ENCODE measurements at places on chromosomes 2 and 18.

- no peak for DNase-seq
Measured at GRCh38 chr2:55115761-55116597, 65.7 kb upstream of the RTN4 start.

DNA sequence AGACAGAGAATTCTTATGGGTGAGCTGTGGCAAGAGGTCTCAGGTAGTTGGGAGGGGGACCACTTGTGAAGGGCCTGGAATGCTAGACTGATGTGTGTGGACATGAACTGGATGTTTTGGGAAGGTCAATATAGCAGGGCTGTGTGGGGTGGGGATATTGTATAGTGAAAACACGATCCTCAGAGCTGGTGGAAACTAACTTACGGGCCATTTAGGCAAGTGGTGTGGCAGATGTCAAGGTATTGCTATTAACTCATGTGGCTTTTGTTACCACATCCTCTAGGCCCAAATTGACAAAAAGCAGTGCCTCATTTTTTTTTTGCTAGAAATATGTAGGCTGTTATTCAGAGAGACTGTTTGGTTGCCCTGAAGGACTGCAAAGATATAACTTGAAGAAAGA lies 8.0 kb upstream of the GALNT1 start:
- DNase-seq, result no peak

DNA sequence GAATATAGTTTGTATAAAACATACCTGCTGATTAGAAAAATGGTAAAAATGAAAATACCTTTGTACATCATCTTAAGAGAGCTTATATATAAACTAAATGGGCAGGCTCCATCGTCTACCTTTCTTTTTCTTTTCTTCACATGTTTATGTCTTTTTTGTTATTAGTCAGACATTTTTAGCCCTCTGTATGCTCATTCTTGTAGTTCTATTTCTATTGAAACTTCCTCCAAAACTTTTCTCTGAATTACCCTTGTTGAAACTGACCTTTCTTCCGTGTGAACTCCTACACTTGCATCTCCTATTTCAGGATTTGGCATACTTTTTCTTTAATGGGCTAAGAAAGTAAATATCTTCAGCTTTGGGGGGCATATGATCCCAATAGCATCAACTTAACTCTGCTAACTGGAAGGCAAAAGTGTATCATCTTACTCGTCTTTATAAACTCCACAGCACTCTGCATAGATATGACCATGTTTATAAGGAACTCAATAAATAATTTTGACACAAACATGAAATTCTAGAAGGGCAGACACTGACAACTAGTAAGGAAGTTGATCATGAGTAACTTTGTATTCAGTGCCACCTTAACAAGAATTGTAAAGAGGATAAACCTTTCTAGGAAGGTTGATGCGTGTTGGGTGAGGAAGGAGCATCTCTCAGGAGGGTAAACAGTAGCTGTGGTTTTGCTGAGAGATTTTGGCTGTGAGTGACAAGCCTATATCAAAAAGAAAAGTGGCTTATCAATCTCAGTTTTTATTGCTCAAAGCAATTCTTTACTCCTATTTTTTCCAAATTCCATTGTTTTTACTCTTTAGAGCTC lies 127.6 kb downstream of the PIK3C3 start:
- no peak for DNase-seq

DNA sequence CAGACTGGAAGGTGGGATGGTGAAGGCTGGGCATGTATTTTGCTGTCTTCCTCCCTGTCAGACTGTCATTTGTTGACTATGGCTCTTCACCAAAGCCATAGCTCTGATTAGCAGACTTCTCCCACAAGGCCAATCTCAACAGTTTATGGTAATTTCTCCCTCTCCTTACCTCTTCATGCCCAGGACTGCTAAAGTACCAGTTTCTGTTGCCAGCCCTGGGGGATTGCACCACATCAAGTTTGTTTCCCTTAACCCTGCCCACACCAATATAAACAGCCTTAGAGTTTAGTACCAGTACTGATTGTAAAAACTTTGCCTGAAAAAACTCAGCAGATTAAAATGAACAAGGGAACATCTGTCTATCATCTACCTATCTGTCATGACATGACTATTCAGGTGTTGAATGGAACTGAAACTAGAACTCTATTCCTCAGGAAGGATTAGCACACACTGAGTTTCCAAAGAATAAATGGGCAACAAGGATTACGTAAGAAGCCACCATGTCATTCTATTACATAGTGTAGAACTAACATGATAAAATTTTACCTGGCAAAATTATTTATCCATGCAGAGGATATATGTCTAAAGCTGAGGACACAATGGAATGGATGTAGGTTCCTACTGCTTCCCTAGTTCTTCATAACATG lies 13.7 kb downstream of the FEZ2 start:
- no peak for DNase-seq

- no peak for DNase-seq
Measured at GRCh38 chr2:213787869-213788268, 503.6 kb downstream of the SPAG16 start.

DNA sequence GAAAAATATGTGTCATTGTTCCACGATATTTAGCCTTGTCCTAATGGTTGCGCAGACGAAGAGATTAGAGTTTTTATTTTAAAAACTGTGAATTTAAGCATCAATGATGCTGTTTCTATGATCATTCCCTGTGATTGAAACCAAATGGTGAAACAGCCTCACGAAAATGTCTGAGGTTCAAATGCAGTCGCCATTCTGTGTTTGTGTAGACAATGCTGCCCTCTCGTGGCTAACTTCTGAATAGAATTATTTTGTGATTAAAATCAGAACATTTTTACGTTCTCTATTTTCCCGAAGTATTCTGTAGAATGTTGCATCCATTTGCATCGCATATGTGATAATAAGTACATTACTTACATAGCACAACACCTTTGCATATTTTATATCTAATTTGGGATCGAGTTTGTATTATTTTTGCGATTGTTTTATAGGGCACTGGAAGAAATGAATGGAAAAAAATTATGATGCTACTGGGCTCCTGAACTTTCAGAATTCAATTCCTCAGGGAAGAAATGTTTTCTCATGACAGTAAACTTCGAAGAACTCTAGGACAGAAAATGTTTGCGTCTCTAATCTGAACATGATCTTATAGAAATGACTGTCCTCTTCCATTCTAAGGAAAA lies 54.8 kb upstream of the CREB1 start:
- DNase-seq, result peak; percentile 53

DNA sequence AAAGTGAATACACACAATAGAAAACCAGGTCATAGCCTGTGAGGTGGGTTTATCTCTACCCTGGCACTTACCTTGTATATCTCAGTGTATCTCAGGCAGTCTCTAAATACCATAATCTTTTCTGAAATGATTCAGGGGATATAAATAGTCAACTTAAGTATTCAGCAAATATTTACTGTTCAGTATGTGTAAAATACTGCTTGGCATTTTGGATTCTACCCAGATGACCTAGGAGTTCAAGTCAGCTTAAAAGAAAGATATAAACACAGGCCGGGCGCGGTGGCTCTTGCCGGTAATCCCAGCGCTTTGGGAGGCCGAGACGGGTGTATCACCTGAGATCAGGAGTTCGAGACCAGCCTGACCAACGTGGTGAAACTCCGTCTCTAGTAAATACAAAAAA lies 23.8 kb downstream of the GRHL1 start:
- DNase-seq, result no peak

DNA sequence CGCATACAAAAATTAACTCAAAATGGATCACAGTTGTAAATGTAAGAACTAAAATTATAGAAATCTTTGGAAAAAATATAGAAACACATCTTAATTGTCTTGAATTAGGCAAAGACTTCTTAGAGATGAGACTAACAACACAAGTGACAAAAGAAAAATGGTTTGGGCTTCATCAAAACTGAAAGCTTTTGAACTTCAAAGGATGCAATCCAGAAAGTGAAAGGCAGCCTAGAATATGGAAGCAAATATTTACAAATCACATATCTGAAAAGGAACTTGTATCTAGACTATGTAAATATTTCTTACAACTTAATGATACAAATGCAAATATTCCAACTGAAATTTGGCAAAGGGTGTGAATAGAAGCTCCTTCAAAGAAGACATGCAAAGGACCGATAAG lies 582.8 kb upstream of the ZEB2 start:
- DNase-seq, result no peak

- DNase-seq, result no peak
Measured at GRCh38 chr2:225293638-225294037, 105.9 kb upstream of the NYAP2 start.

DNA sequence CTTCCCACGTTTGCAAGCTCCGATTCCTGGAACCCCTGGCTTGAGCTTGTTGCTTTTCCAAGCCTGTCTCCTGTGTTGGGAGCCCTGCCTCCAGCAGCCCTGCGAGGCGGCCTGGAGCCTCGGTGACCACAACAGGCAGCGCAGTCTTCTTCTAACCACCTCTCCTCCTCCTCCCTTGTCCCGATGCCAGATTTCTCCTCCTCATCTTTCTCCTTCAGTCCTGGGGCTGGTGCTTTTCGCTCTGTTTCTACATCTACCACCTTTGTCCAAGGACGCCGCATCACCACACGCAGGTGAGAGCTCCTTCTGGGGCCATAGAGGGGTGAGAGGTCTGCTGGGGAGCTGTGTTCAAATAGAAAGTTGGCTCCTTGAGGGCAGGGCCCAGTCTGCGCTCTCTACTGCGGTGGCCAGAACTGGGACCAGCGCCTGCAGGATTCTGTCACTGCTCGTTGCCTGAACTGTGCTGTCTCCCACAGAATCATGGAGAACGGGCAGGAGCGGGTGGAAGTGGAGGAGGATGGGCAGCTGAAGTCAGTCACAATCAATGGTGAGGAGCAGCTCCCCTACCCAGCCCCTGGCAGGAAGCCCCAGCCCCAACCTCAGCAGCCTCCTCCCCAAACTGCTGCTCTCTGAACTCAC lies 3.9 kb downstream of the DNAJB2 start:
- no peak for DNase-seq

DNA sequence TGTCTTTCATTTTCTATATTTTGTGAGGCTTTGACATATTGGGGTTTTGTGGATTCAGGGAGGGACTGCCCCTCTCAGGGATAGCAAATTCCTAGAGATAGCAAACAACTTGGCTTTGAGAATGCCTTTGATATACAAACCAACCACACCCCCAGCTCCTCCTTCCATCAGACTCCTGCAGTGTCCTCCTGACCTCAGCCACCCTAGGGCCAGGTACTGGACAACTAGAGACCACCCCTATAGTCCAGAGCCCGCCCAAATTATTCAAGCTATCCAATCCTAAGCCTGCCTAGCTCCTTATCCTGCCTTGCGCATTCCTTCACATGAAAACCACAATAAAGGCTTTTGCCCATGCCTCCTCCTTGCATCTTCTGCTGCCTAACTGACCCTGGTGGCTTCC lies 22.9 kb upstream of the STAM2 start:
- no peak for DNase-seq

GRCh38 chr2:97869722-97870346 lies 125.9 kb downstream of the TMEM131 start:
- DNase-seq, result no peak

GRCh38 chr2:189592353-189592984 lies 11.9 kb upstream of the SLC40A1 start:
- no peak for DNase-seq

DNA sequence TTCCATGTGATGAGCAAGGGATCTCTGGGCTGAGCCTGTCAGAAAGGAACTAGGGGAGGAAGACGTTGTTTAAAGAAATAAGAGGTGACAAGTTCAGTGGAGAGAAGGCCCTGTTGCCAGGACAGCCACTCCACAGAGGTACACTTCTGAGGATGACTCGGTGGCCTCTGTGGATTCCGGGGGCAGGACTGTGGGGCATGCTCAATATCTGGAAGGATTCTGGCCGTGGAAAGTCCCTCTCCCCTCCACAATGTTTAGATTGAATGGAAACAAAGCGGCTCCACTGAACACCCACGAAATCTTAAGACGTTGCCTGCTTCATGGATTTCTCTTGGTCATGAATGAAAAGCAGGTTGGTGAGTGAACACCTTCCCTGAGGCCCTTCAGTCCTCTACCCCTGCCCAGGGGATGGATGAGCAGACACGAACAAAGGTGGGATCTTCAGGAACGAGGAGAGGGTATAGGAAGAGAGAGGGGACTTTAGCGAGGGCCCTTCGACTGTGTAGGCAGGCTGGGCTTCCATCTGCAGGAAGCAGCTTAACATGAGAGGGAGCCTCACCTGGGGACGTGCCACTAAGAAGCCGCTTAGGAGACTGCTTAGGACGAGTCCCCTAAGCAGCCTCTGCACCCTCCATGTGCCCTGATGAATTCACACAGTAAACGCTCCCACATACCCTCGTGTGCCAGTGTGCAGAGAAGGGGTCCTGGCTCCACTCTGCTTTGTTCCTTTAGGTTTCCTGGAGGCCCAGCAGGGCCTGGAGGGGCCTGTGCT lies 1.9 kb downstream of the NTSR2 start:
- no peak for DNase-seq

DNA sequence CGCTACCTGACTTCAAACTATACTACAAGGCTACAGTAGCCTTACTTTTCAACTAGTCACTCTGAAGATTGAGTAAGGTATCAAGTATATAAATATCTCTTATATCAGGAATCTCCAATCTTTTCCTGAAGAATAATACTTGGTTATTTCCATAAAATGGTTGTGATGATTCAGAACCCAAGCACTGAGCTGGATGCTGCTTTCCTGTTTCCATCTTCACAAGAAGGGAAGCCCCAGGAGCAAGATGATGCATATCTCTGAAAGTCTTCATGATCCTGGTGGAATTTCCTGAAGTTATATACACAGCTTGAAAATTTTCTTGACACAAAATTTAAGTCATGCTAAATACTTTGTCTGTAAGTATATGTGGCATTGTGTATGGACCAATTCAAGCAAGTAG lies 243.9 kb upstream of the TANK start:
- DNase-seq, result peak; percentile 47

DNA sequence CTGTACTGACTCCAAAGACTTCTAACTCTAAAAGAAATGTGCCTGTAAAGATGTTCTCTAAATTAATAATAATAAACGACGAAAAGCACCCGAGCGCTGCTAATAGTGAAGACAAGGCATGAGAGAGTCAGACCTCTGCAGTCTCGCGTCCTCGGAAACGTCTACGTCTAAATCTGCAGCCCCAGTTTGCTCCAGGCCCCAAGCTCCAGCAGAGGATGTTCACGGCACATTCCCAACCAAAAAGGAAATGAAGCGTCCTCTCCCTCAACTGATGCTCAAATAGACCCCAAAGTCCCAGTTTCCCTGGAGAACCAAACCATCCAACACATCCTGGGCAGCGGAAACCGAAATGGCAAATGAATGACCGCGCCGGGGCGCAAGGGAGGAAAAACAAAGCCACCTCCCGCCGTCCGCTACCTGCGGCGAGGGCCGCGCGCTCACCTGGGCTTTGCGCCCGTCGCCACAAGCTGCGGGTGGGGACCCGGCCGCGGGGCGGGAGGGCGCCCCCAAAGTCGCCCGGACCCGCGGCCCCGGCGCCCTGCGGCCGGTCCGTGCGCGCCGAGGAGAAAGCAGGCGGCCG lies 47.1 kb upstream of the CCDC150 start:
- DNase-seq, result no peak

- DNase-seq, result no peak
Measured at GRCh38 chr2:42072349-42073118, 24.7 kb downstream of the PKDCC start.

GRCh38 chr2:143246815-143247744 lies 117.9 kb downstream of the ARHGAP15 start:
- DNase-seq, result no peak

GRCh38 chr2:134295441-134295840 lies 41.6 kb downstream of the MGAT5 start:
- DNase-seq, result no peak

- DNase-seq, result no peak
Measured at GRCh38 chr2:17680119-17680518, 73.5 kb downstream of the SMC6 start.

All from fibroblast of skin of left biceps (primary cell).